AG04450 (cell line): ENCODE measurements at places on chromosomes 2 and 18.
A peak's percentile ranks its signal among the peaks of the same experiment; 100 is the strongest.

DNA sequence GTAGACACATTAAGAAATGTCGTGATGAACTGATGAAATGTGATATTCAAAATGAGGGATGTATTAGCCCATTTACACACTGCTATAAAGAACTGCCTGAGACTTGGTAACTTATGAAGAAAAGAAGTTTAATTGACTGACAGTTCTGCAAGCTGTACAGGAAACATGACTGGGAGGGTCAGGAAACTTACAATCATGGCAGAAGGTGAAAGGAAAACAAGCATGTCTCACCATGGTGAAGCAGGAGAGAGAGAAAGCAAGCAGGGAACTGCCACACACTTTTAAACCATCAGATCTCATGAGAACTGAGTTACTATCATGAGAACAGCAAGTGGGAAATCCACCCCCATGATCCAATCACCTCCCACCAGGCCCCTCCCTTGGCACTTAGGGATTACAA, 1010.8 kb upstream of the CELF4 start:
- DNase-seq, result no peak

DNA sequence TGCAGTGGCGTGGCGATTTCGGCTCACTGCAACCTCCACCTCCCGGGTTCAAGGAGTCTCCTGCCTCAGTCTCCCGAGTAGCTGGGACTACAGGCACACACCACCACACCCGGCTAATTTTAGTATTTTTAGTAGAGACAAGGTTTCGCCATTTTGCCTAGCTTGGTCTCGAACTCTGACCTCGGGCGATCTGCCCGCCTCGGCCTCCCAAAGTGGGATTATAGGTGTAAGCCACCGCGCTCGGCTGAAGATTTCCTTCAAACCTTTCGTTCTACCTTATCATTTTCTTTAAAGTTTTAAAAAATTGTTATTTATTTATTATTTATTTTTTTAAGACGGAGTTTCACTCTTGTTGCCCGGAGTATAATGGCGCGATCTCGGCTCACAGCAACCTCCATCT, 979 bp upstream of the WDR43 start:
- DNase-seq, result no peak

- DNase-seq, result no peak
Measured at GRCh38 chr2:105952131-105952530, 207.4 kb downstream of the NCK2 start.

GRCh38 chr2:158034198-158034866, 67.3 kb upstream of the UPP2 start:
- no peak for DNase-seq

- no peak for DNase-seq
Measured at GRCh38 chr2:110807522-110807921, 75.1 kb downstream of the ACOXL start.

DNA sequence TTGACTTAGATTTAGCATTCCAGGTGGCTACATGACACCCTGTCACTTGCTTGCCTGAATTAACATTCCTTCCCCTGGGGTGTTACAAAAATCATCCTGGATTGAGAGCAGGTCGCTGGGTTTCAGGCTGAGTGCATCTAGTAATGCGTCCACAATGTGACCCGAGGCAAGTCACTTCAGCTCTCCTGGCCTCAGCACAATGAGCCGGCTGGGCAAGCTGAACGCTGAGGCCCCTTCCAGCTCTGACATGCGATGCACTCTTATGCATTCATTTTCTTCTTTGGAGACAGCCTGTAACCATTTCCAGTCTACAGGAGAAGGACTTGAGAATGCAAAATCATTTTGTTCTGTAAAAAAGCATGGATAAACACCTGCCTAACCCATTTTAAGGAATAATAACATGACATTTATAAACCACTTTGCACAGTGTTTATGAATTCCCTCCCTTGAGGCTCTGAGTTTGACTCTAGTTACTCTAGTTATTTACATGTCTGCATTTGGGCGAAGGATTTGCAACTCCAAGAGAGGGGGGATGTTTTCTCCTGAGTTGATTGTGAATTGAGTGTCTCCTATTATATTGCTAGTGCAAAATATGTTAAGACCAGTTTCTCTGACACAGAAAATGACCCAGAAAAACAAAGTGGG, 63.0 kb upstream of the CPO start:
- no peak for DNase-seq

DNA sequence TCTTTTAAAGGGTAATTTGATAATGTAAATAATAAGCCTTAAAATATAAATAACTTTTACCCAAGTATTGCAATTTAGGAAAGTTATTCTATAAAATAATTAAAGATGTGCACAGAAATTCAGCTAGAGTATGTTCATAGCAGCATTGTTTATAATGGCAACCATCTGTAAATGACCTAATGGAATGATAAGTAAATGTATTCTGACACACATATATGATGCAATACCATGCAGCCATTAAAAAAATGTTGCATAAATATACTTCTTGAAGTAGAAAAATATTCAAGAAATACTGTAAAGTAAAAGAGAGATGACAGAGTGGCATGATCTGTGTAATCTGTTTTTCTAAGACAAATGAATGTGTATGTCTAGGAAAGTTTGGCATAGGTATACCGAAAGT, 545.7 kb downstream of the ZEB2 start:
- peak; percentile 41 for DNase-seq

- no peak for DNase-seq
Measured at GRCh38 chr18:33154049-33154448, 286.5 kb downstream of the CCDC178 start.

DNA sequence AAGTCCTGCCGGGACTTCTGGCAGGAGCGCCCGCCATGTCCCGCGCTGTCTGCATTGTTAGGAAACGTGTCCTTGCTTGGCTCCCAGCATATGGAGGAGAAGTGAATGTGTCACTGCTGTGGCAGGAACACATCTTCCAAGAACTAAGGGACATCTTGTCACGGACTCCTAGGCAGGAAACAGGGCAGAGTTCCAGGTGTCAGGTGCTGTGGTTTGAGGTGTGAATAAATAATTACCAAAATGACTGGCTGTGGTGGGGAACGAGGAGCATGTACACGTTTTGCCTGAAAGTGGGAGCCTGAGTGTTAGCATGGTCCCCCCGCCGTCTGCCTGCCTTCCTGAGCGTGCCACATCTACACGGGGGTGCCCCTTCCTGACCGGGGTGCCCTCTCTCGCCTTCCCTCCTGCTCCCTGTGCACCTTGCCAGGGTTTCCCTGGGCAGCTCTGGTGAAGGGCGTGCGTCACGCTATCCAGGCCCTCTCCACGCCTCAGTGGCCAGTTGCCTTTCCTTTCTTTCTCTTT, 237.5 kb downstream of the LDLRAD4 start:
- DNase-seq, result no peak

DNA sequence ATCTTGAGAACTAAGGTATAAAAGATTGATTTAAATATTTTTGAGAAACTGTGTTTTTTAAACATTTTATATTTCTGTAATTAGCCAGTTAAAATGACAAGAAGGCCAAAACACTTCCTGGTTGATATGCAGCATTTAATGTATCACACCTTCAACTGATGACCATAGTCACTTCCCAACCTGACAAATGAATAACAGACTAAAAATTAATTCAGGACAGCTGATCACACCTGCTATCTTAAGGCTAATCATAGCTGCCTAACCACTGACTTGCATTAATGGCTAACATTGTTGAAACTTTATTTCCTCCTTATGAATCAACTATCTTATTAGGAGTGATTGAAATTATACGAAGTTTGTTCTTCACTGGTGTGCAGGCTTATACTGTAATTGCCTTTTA, 125.8 kb upstream of the MSTN start:
- DNase-seq, result no peak

DNA sequence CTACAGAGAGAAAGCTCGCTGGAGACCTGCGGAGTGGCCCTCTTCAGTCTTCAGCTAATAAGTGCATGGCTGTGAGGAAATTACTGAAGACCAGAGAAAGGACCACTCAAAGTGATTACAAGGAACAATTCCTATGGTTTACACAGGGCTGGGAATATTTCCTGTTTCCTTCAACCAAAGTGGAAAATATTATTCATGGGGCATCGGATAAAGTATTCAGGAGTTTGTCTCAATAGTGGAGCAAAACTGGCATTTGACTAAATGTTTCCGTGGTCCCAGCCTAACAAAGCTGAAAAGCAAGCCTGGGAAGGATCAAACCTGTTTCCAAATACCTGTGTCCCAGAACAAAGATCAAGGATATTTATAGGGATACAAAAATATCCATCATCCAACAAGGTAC, 32.0 kb upstream of the CNGA3 start:
- DNase-seq, result no peak

DNA sequence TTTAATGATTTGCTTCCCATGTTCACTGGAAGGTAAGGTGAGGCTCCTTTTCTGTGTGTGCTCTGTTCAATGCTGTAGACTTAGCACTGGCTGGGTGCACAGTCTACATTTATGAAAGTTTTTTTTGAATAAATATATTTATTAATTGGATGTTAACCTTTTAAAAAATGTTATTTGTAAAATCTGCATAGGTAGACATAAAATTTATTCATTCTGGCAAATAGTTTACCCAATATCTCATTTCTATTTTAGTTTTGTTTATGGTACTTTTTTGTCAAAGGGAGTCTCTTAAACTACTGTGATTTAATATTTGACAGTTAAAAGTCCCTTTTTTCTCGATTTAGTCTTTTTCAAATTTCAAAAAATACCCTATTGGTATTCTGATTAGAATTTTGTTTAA, 19.9 kb downstream of the CDKL4 start:
- DNase-seq, result no peak
